ENCODE measurements at places on chromosomes 2 and 18.
A peak's percentile ranks its signal among the peaks of the same experiment; 100 is the strongest.

- H3K36me3 ChIP-seq, result no peaks in the 10 kb centered on the region
- no peak overlapping the region for H3K4me3 ChIP-seq
- H3K27me3 ChIP-seq, result no peaks in the 10 kb centered on the region
- peaks cover 6% of the 10 kb centered on the region for H3K4me1 ChIP-seq
- DNase-seq, result no peak
Measured at GRCh38 chr2:121200011-121200347, 85.0 kb downstream of the TFCP2L1 start.

GRCh38 chr2:67851956-67852824, 210.6 kb downstream of the C1D start:
- peaks cover 2% of the 10 kb centered on the region for H3K4me1 ChIP-seq
- no peak for DNase-seq
- no peak overlapping the region for H3K27ac ChIP-seq
- no peaks in the 10 kb centered on the region for H3K27me3 ChIP-seq

DNA sequence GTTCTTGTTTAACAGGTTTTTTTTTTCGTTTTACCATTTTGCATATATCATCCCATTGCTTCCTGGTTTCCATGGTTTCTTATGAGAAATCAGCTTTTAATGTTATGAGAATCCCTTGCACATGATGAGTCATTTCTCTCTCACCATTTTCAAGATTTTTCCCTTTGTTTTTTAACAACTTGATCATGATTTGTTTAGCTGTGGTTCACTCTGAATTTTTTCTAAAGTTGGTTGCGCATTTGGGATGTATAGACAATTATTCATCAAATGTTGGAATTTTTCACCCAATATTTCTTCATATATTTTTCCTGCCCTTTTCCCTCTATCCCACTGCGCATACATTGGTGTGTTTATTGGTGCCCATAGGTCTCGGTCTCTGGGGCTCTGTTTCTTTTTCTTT, 42.4 kb upstream of the BIN1 start:
- H3K4me1 ChIP-seq, result no peaks in the 10 kb centered on the region
- no peak for DNase-seq
- H3K4me3 ChIP-seq, result no peak overlapping the region
- H3K27me3 ChIP-seq, result no peaks in the 10 kb centered on the region
- no peak overlapping the region for H3K27ac ChIP-seq
- H3K36me3 ChIP-seq, result no peaks in the 10 kb centered on the region

- H3K4me3 ChIP-seq, result no peak overlapping the region
- no peaks in the 10 kb centered on the region for H3K36me3 ChIP-seq
- no peak overlapping the region for H3K27ac ChIP-seq
- H3K27me3 ChIP-seq, result no peaks in the 10 kb centered on the region
Measured at GRCh38 chr2:8395718-8396117, 286.1 kb upstream of the ID2 start.

DNA sequence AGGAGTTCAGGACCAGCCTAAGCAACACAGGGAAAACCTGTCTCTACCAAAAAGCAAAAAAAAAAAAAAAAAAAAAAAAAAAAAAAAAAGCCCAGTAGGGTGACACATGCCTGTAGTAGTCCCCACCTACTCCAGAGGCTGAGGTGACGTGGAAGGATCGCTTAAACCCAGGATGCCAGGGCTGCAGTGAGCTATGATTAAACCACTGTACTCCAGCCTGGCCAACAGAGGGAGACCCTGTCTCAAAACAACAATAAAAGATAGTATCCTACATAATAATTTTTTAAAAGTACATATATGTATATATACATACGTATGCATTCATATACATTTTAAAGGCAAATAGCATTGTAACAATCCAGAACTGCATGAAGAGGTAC, 51.7 kb downstream of the SOS1 start:
- DNase-seq, result no peak
- no peak overlapping the region for H3K4me3 ChIP-seq
- H3K36me3 ChIP-seq, result peaks cover 7% of the 10 kb centered on the region
- H3K27me3 ChIP-seq, result no peaks in the 10 kb centered on the region
- no peak overlapping the region for H3K27ac ChIP-seq

- H3K4me3 ChIP-seq, result no peak overlapping the region
- no peak overlapping the region for H3K27ac ChIP-seq
- no peak for DNase-seq
- no peaks in the 10 kb centered on the region for H3K27me3 ChIP-seq
- H3K4me1 ChIP-seq, result no peaks in the 10 kb centered on the region
Measured at GRCh38 chr2:25544445-25544844, 128.9 kb downstream of the DTNB start.

GRCh38 chr2:230928701-230929380, 3.8 kb upstream of the GPR55 start:
- H3K27me3 ChIP-seq, result no peaks in the 10 kb centered on the region
- no peak overlapping the region for H3K27ac ChIP-seq
- H3K4me1 ChIP-seq, result no peaks in the 10 kb centered on the region
- H3K36me3 ChIP-seq, result no peaks in the 10 kb centered on the region

GRCh38 chr2:187093771-187094412, 244.9 kb upstream of the ZSWIM2 start:
- no peak overlapping the region for H3K4me3 ChIP-seq
- H3K36me3 ChIP-seq, result no peaks in the 10 kb centered on the region
- no peak overlapping the region for H3K27ac ChIP-seq
- no peaks in the 10 kb centered on the region for H3K4me1 ChIP-seq
- no peak for DNase-seq

- H3K36me3 ChIP-seq, result no peaks in the 10 kb centered on the region
- no peak overlapping the region for H3K4me3 ChIP-seq
- H3K4me1 ChIP-seq, result no peaks in the 10 kb centered on the region
- H3K27ac ChIP-seq, result no peak overlapping the region
Measured at GRCh38 chr2:15010346-15010745, 377.8 kb downstream of the LRATD1 start.

DNA sequence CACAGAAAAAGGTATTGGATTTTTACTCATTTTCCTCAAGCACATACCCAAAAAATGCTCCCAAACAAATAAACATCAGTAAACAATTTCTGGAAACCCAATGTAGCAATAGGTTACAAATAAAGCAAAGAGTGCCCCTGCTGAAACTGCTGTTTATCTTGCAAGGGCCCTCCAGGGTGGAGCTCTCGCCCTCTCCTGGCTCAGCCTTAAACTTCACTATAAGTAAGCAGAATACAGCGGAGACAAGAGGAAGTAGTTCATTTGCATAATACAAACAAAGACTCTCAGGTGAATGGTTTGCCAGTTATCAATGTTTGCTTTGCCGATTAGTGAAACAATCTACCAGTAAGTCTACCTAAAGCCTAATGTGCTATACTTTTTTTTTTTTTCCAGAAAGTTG, 437.6 kb downstream of the DLGAP1 start:
- no peak overlapping the region for H3K27ac ChIP-seq
- H3K27me3 ChIP-seq, result no peaks in the 10 kb centered on the region
- H3K36me3 ChIP-seq, result no peaks in the 10 kb centered on the region
- no peaks in the 10 kb centered on the region for H3K4me1 ChIP-seq
- DNase-seq, result no peak

DNA sequence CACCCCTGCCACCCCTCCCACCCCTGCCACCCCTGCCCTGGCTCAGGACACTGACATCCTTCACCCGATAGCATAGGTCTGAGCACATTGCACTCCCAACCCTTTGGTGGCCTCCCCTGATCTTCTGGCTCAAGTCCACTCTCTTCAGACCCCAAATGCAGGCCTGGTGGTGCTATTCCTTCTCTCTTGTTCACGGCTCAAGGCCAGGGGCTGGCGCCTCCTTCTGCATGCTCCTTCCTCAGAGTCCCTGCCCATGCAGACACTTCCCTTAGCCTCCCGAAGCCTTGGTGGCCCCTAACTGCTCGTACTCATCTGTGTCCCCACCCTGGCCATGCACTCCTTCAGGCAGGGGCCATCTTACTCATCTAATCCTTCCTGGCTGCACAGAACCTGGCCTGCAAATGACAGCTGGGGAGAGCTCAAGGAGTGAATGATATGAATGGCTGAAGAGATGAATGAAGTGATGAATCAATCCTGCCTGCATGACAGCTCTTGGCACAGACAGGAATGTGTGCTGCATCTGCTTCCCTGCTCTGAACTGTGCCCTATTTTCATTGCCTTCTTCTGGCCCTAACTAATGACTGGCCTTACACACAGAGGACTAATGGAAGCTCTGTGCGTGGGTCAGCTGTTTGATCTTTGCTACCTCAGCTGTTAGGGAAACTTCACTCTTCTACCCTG, 290.8 kb downstream of the DYSF start:
- H3K27ac ChIP-seq, result no peak overlapping the region
- no peak for DNase-seq
- no peak overlapping the region for H3K4me3 ChIP-seq

DNA sequence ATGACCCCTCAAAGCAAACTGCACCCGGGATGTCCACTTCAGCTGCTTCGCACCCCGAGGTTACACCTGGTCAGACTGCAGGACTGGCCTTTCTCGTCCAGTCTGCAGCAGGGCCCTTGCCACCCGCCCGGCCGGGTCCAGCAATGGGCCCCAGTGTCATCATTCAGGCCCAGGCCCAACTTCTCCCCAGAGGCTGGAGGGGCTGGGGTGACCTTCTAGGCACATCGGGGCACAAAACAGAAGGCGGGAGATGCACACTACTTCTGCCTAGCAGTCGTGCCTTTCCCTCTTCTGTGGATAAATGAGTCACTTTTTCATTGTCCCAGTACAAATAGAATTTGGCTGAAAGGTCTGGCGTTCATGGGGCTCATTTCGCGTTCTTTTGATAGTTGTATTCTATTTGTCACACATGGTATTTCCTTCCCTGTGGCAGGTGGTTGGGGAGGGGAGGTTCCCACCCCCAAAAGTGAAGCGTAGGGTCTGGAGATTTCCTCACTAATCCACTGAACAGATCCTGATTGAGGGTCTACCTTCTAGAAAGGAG, 56.9 kb upstream of the ID2 start:
- H3K36me3 ChIP-seq, result no peaks in the 10 kb centered on the region
- DNase-seq, result no peak
- H3K4me3 ChIP-seq, result no peak overlapping the region
- no peak overlapping the region for H3K27ac ChIP-seq

DNA sequence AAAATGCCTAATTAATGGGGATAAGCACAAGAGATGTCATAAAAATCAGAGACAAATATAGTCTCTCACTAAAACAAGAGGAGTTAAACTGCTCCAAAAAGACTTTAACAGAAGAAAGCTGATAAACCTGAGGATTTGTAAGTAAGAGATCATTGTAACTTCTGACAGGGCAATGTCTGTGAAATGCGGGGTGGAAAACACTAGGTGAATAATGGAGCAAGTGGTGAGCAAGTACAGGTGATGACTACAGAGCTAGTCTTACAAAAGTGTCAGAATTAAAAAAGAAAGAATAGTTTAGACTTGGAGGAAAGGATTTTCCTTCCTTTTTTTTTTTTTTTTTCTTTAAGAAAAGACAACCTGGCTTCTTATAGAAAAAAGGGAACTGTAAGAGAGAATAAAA, 22.7 kb downstream of the ATAD2B start:
- H3K27me3 ChIP-seq, result no peaks in the 10 kb centered on the region
- H3K4me3 ChIP-seq, result no peak overlapping the region
- no peaks in the 10 kb centered on the region for H3K36me3 ChIP-seq
- DNase-seq, result no peak

DNA sequence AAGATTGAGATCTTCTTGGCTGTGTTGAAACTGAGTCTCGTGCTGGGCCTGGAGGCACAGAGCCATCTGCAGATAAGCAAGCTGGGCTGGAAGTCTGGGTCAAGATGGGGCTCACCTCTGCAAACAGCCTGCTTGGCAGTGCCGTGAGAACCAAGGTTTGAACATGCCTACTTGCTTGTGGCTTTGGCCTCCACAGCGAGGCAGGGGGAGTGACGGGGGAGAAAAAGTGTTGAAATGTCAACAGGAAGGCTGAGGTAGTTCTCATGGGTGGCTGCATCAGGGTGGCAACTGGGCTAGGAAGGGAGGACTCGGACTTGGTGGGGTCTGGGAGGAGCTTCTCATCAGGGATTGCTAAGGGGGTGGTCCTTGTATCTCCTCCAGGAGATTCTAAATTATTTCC, 99.7 kb downstream of the THNSL2 start:
- H3K4me3 ChIP-seq, result no peak overlapping the region
- H3K27me3 ChIP-seq, result no peaks in the 10 kb centered on the region
- no peaks in the 10 kb centered on the region for H3K4me1 ChIP-seq
- H3K36me3 ChIP-seq, result no peaks in the 10 kb centered on the region

DNA sequence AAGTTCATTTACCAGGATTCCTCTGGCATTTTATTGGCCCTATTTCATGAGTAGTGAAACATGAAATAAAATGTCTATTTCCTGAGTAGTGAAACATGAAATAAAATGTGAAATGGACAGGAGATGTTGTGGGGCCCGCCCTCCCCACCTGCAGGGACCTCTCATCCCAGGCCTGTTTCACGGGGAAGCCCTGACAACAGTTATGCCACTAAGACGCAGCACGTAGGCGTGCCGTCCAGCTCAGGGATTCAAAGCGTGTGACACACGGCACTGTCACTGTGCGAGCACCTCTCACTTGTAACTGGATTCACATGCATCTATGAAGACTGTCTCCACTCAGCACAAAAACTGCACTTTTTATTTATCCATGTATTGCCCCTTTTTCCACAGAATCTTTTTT, 83.4 kb upstream of the SNTG2 start:
- H3K4me3 ChIP-seq, result no peak overlapping the region
- DNase-seq, result no peak
- no peak overlapping the region for H3K27ac ChIP-seq

GRCh38 chr2:190678444-190679162, 29.7 kb downstream of the NAB1 start:
- peaks cover 6% of the 10 kb centered on the region for H3K36me3 ChIP-seq
- no peak overlapping the region for H3K4me3 ChIP-seq
- no peaks in the 10 kb centered on the region for H3K27me3 ChIP-seq
- H3K4me1 ChIP-seq, result peaks cover 3% of the 10 kb centered on the region
- DNase-seq, result no peak
- H3K27ac ChIP-seq, result peak overlapping the region; percentile 48

- no peaks in the 10 kb centered on the region for H3K36me3 ChIP-seq
- H3K27ac ChIP-seq, result no peak overlapping the region
- no peak overlapping the region for H3K4me3 ChIP-seq
- H3K27me3 ChIP-seq, result no peaks in the 10 kb centered on the region
- no peak for DNase-seq
- no peaks in the 10 kb centered on the region for H3K4me1 ChIP-seq
Measured at GRCh38 chr2:31382452-31383120, 32.0 kb downstream of the XDH start.

DNA sequence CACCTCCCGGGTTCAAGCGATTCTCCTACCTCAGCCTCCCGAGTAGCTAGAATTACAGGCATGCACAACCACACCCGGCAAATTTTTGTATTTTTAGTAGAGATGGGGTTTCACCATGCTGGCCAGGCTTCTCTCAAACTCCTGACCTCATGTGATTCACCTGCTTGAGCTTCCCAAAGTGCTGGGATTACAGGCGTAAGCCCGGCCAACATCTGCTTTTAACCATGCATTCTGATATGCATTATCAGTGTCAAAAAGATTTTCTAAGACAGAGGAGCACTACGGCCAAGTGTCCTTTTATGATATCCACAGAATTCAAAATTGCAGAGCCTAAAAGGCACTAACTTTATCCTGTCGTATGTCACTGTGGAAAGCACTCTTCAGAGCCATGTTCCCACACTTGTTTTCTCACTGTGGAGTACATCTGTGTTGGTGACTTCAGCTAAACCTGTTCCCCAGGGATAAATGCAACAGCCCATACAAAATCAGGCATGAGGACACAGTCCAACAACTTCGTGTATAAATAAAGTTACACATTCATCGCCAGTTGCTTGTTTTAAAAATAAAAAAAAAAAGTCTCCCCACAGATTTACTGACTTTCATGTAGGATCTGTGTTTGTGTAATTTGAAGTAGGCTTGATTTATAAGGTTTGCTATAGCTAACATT, 56.4 kb downstream of the STK25 start:
- H3K4me1 ChIP-seq, result no peaks in the 10 kb centered on the region
- no peak overlapping the region for H3K4me3 ChIP-seq
- no peak for DNase-seq
- H3K27ac ChIP-seq, result no peak overlapping the region
- H3K27me3 ChIP-seq, result no peaks in the 10 kb centered on the region

Data from ascending aorta (tissue), 2 donors.